ENCODE measurements at places on chromosomes 5 and 9. TPM values are rescaled to one million over a fixed set of nuclear protein-coding genes. Genes with fewer than 3 reads are reported as not detected.

Gene GFM2
- 30.0 TPM for total RNA-seq

Gene LURAP1L
- not detected for total RNA-seq

Gene MSANTD3
- total RNA-seq: 35.7 TPM

Gene ANKRD18B
- total RNA-seq: 10.6 TPM

Gene SETD9
- 15.7 TPM for total RNA-seq

All from H9 (cell line).